ENCODE measurements at places on chromosomes 12 and 14.
A peak's percentile ranks its signal among the peaks of the same experiment; 100 is the strongest.

- DNase-seq, result no peak
Measured at GRCh38 chr12:127343940-127344339, 923.0 kb upstream of the TMEM132C start.

- no peak for DNase-seq
Measured at GRCh38 chr12:1720494-1720893, 29.6 kb downstream of the ADIPOR2 start.

DNA sequence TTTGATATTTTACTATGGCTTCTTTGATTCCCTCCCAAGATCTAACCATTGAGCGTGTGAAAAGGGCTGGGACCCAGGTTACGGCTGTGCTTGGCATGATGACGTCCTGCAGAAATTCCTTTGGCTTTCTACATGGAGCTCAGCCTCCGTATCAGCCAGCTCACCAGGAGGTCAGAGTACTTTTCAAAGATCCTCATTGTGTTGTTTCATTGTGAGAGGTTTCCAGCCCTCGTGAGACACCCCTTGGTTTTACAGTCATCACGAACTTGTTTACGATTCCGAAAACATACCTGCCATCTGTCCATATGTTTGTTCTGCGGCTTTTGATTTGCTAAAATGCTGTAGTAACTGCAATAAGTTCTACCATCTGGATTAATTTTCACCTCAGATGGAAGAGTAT is 453.1 kb downstream of the TMEM121 start:
- no peak for DNase-seq

- no peak for DNase-seq
Measured at GRCh38 chr12:19282133-19282699, 152.7 kb downstream of the PLEKHA5 start.

DNA sequence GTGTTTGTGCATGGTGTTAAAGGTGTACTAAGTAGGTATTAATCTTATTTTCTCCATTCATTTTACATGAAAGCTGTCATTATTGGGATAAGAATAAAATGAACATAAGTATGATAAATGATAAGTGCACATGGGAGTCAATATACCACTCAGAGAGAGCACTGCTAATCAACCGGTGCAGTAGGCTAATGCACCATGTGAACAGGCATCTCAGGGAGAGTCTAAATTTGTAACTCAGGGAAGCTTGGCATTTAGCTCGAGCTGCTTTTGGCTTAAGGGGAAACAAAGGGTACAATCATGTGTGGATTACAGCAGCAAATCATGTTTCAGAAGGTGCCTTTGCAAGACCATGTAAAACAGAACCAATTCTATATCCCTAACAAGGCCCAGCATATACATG is 127.4 kb downstream of the MGST1 start:
- peak; percentile 14 for DNase-seq

DNA sequence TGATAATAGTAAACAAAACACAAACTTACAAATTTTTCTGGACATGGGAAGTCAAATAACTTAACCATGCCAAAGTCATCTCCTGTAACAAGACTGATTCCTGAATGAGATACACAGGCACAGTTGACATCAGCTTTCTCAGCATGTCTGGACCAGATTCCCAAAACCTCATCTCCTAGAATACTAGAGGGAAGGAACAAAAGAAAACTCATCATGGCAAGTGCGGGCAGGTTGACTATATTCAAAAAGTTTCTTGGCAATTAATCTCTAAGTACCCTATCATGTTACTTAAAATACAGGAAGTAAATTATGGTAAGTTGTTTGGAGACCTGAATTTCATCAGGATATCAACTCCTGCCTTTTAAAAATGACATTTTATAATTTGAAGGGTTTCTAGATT is 53.9 kb downstream of the ZC3H14 start:
- DNase-seq, result no peak

GRCh38 chr12:76909290-76909689 is 30.5 kb upstream of the CSRP2 start:
- DNase-seq, result no peak

- no peak for DNase-seq
Measured at GRCh38 chr14:103232831-103233319, 101.2 kb upstream of the EIF5 start.

DNA sequence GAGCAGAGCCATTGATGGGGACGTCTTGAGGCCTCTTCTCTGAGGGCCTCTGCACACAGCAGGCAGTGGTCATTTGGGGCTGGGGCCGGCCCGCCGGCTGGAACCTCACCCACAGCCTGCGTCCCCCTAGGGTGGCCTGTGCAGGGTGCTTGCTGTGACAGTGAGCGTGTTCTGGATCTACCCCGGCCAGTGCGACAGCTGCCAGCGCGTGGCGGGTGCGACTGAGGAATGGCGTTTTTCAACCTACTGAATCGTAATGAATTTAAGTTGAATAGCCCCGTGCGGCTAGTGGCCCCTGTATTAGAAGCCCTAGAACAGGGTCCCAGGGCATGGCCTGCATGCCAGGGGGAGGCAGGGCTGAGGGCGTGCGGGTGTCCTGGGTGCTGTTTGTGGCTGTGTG is 13.8 kb downstream of the RFLNA start:
- DNase-seq, result no peak

DNA sequence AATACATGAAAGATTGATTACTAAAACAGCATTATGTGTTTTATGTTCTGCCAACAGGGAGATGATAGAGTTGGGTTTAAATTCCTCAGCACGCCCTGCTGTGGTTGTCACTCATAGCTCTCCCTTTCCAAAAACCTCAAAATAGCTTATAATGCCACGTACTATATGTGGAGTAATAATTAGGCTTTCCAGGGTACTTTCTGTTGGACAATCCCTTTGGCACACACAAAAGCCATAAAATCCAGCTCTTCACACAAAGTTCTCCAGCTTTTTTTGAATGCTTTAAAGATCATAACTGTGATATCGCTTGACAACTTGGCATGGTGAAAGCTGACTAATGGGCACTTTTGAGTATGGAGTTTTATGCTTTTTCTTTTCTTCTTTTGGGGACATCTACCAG is 145.3 kb upstream of the DCN start:
- no peak for DNase-seq

DNA sequence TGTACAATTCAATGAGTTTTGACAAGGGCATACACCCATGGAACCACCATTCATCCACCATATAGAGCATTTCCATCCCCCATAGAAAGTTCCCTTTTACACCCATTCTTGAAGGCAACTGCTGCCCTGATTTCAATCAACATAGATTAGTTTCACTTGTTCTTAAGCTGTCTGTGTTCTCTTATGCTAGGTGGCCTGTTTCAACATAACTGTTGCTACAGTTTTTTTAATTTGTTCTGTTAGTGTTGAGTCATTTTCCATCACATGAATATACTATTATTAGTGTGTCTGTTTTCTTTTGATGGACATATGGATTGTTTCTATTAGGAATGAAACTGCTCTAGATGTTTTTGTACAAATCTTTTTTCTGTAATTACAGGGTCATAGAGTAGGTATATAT is 123.4 kb downstream of the PTPRQ start:
- DNase-seq, result no peak

DNA sequence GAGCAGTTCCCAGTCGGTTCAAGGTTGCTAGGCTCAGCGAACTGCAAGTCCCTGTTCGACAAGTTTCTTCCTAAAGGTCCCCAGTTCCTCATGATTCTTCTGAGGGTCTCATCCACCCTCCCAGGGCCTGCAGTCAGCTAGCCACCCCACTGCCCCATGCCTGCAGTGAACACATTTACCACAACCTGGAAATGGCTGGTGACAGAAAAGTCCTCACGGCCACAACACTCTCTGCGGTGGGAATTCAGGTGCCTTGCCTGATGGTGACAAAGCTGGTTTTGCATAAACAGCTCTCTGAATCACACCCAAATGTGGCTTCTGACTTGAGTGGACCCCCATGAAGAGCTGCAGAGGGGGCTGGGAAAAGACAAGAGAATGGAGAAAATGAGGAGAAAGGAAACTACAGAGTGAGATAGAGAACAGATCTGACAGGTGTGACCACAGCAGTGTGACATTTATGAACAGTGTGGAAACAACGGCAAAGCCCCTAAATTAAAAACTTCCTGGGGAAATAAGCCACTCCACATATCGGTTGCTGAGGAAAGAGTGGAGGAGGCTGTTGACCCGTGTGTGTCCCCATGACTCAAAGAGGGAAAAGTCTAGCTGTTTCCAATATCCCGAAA is 1.3 kb upstream of the CD27 start:
- DNase-seq, result no peak

DNA sequence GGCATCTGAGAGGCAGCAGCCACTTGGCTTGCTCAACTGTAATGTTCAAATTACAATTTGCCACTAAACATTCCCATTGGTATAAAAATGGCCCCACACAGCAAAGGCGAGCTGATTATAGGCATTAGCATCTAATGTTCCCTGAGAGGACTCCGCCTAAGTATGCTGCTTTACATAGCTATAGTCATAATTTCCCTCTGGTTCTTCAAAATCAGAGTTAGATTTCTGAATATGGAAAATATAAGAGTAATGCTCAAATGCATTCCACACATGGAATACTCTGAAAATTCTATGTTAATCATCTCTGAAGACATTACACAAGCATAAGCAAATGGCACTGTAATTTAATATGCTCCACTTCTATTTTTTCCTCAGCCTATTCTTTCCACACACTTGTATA is 83.7 kb upstream of the BTG1 start:
- DNase-seq, result no peak

GRCh38 chr14:54085841-54086240 is 129.2 kb upstream of the BMP4 start:
- no peak for DNase-seq

GRCh38 chr14:52547526-52547925 is 4.8 kb downstream of the TXNDC16 start:
- DNase-seq, result no peak

GRCh38 chr14:75274899-75275569 is 3.6 kb upstream of the FOS start:
- DNase-seq, result no peak

- DNase-seq, result peak; percentile 20
Measured at GRCh38 chr12:79555028-79555925, 135.5 kb downstream of the PAWR start.

GRCh38 chr12:115756271-115756670 is 521.2 kb downstream of the MED13L start:
- peak; percentile 44 for DNase-seq

- no peak for DNase-seq
Measured at GRCh38 chr14:93009471-93010129, 86.7 kb downstream of the CHGA start.

DNA sequence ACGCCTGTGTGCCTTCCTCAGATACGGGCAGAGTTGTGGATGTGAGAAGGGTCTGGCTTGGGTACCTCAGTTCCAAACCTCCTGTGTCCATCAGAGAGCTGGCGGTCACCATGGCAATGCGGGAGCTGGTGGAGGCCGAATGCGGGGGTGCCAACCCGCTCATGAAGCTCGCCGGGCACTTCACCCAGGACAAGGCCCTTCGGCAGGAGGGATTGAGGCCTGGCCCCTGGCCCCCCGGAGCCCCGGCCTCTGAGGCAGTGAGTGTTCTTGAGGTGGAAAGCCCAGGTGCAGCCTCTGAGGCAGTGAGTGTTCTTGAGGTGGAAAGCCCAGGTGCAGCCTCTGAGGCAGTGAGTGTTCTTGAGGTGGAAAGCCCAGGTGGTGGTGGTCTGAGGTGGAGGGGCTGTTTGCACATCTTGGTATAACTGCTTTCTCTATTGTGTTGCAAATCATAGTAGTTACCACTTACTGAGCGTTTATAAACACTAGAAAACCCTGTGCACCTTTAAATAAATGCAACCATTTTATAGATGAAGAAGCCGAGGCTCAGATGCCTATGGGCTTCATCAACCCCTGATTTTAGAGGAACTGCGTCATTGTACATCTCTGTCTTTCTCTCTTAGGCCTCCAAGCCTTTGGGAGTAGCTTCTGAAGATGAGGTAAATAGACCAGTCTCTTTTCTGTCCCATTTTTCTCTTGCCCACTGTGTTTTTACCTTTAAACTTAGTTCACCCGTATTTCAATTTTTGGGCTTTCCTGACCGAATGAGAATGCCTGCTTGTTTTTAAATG is 976 bp downstream of the PEX5 start:
- DNase-seq, result peak; percentile 60

GRCh38 chr14:101947577-101947903 is 16.8 kb upstream of the DYNC1H1 start:
- peak; percentile 54 for DNase-seq

GRCh38 chr12:25734529-25735180 is 181.6 kb upstream of the LMNTD1 start:
- no peak for DNase-seq

- DNase-seq, result peak; percentile 34
Measured at GRCh38 chr12:122137229-122137628, 36.8 kb downstream of the IL31 start.

GRCh38 chr14:97262336-97262735 is 465.2 kb downstream of the VRK1 start:
- DNase-seq, result no peak

DNA sequence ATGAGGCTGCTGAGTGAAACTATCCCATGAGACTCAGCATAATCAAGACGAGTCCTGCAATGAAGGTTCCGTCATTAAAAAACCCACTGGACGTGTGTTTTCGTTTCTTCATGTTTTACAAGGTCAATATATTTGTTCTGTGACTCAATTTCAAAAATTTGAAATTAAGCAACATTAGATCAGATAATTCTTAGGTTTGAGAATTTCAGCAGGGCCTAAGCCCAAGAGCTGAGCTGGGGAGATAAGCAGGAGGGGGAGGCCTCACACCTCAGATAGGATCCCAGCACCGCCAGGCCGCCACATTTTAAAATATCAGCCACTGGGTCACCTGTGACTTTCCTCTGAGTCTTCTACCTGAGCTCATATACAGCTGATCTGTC is 13.3 kb downstream of the STX2 start:
- no peak for DNase-seq

- DNase-seq, result no peak
Measured at GRCh38 chr14:58972233-58973017, 216.0 kb upstream of the DAAM1 start.

DNA sequence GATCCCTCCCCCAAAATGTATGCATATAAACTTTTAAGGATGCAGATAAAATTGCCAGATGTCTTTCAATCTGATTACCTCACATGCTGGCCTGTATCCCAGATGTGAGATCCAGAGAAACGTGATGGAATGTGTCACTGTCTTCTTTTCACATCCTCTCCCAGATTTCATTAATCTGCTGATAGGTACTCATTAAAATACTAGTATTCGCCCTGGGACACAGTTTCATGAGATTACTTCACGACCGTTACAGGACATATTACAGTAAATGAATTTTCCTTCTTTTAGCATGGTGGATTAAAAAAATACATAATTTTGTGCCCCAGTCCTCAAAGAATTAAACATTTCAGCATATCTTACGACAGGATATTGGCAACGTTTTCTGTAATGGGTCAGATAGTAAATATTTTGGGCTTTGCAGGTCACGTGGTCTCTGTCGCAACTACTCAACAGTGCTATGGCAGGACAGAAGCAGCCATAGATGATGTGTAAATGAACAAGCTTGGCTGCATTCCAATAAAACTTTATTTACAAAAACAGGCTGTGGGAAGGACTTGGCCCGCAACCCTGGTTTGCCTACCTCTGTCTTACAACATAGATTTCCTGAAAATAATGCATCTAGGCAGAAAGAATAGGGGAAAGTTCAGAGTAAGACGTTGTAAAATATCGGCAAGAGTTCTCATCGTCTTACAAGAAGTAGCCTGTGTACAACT is 156.0 kb upstream of the DIO3 start:
- DNase-seq, result no peak
